ENCODE measurements at places on chromosomes 6 and 20.

GRCh38 chr20:23625236-23625964 lies 12.4 kb downstream of the CST3 start:
- no peak for DNase-seq

DNA sequence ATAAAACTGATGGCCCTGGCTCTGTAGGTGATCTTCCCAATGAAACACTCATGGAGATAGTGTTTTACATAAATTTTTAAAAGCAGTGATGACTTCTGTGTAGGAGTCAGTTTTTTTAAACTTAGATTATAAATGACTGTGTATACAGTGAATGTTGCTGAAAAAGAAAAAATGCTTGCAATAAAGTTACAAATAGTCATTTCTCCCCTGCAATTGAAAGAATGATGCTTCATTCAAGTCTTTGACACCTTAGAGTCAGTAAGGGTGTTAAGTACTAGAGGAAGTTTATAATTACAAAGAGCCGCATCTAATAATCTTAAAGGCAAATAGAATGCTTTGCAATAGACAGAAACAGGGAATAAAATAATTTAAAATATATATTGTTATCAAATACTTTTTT lies 27.6 kb downstream of the ZNF292 start:
- no peak for DNase-seq

DNA sequence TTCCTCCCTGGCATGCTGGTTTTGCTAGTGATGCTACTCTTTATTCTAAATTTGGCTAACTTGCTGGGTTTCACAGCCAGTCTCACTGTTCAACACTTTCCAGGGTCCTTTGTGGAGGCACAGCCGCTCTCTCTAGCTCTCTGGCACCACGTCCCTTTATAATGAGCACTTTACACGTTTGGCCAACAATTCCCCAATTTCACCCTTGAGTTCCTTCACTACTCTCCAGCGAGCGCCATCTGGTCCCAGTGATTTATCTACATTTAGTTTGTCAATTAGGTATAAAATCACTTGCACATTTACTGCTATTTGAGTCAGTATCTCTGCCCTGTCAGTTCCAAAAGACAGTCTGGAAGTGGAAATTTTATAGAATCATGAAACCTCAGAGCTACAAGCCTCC lies 241.9 kb upstream of the MOCS1 start:
- no peak for DNase-seq

GRCh38 chr20:18428490-18429173 lies 38.2 kb downstream of the DZANK1 start:
- no peak for DNase-seq

- no peak for DNase-seq
Measured at GRCh38 chr6:109660526-109661320, 30.3 kb downstream of the AK9 start.

GRCh38 chr20:35181731-35182130 lies 9.9 kb downstream of the PROCR start:
- no peak for DNase-seq

GRCh38 chr6:158402184-158402583 lies 89.9 kb downstream of the TULP4 start:
- DNase-seq = no peak

DNA sequence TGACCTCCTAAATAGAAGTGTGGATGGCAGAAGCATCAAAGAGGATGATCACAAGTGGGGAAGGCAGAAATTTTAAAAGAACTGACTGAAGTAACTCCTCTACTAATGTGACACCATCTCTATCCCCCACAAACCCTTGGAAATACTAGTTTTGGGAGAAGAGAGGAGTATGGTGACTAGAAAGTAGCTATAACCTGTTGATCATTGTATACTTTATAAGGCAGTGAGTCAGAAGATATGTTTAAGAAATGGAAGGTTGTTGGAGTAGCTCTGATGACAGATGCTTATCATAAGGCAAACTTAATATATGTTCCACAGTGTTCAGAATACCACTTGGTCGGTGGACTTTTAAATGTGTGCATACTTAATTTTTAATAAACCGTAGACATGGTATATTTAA lies 116.6 kb downstream of the ZFAND3 start:
- DNase-seq = no peak

DNA sequence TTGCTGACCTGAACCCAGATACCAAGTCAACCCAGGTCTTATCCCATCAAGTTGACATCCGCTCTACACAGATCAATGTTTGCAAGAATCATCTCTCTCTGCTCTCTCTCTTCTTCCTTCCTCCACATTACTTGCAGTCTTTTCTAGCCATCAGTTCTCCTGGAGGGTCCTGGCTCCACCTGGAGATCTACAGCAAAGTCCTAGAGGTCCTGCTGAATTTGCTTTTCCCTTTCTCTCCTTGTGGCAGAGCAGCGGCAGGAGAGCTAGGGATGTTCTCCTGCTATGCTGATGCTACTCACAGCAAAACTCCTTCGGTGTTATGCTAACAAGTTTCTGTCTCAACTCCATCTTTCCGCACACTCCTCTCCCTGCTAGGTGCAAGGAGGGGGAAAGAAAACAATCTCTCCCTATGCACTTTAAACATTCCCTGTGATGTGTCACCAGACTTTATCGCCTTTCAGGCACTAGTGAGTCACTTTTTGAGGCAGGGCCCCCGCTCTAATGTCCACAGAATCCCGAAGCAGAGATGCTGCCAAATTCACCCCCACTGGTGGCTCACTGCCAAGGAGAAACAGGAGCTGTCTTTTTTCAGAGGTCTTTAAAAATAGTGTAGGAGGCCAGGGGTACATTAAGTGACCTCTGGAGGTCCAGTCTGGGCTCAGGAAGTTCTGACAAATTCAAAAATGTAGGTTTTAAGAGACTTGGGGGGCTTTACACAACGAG lies 62.6 kb downstream of the FAM50B start:
- no peak for DNase-seq

GRCh38 chr6:44650947-44651346 lies 263.4 kb downstream of the CDC5L start:
- DNase-seq = no peak

- DNase-seq = no peak
Measured at GRCh38 chr6:75135450-75135849, 70.4 kb downstream of the COL12A1 start.

GRCh38 chr6:1255636-1256365 lies 56.1 kb upstream of the FOXQ1 start:
- DNase-seq = no peak

- no peak for DNase-seq
Measured at GRCh38 chr6:7242835-7243178, 70.2 kb downstream of the SSR1 start.

GRCh38 chr6:70310063-70310694 lies 7.3 kb upstream of the COL9A1 start:
- peak; percentile 13 for DNase-seq

- DNase-seq = no peak
Measured at GRCh38 chr20:40963505-40963845, 65.1 kb upstream of the TOP1 start.

DNA sequence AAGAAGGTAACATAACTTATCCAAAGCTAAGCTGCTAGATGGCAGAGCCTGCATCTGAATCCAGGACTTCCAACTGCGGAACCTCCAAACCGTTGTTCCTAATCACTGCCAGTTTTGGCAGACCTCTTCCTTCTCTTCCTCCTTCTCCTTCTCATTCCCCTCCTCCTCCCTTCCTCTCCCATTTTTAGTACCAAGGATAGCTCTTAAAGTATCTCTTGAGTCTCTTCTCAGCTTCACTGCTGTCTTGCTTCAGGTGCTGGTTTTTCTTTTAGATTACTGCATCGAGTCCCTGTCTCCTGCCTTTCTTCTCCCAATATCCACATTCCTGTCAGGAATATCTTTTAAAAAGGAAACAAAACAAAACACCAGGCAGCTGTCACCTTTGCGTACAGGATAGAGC lies 77.1 kb downstream of the CDYL start:
- no peak for DNase-seq

DNA sequence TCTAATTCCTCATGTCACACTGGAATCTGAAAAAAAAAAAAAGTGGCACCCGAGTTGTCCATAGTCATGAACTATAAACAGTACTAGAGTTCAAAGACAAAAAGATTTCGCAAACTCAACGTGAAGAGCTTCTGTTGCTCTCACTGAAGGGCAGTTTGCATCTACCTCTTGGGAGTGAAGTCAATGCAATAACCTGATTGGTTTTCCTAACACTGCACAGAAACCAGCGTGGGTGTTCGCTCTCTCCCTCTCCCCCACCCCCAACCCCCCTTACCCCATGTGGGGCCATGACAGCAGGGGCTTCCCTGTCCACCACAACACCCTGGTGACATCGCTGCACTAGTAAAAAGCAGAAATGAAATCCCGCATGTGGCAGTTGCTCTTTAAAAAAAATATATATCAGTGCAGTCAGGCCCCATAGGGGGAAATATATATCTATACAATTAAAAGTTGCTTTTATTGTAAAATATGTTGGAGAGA lies 66.9 kb downstream of the GMPR start:
- no peak for DNase-seq

DNA sequence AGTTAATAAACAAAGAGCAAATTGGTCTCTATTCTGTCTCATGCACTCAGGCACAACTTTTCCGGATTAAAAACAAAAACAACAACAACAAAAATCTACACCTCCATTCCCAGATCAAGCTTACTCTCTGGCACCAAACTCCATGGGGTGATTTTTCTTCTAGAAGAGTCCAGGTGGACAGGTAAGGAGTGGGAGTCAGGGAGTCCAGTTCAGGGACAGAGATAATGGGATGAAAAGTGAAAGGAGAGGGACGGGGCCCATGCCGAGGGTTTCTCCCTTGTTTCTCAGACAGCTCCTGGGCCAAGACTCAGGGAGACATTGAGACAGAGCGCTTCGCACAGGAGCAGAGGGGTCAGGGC lies 437 bp upstream of the HLA-A start:
- no peak for DNase-seq

GRCh38 chr20:51023617-51024155 lies 779 bp upstream of the KCNG1 start:
- peak; percentile 71 for DNase-seq

GRCh38 chr20:22826306-22827230 lies 208.5 kb upstream of the SSTR4 start:
- DNase-seq = no peak

DNA sequence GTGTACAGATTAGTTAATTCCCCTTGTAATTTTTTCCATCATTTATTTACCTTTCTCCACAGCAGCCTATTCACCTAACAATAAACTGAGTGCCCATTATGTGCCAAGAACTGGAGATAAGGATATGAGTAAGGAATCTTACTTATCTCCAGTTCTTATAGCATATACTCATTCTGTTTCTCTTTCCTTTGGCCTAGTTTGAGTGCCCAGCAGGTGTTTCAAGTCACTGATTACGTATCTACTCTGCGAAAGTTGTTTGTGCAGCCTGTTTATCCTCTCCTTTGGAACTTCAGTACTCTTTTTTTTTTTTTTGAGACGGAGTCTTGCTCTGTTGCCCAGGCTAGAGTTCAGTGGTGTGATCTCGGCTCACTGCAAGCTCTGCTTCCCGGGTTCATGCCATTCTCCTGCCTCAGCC lies 17.3 kb upstream of the POU5F1 start:
- DNase-seq = no peak

- DNase-seq = no peak
Measured at GRCh38 chr6:135506270-135506997, 8.9 kb upstream of the AHI1 start.

DNA sequence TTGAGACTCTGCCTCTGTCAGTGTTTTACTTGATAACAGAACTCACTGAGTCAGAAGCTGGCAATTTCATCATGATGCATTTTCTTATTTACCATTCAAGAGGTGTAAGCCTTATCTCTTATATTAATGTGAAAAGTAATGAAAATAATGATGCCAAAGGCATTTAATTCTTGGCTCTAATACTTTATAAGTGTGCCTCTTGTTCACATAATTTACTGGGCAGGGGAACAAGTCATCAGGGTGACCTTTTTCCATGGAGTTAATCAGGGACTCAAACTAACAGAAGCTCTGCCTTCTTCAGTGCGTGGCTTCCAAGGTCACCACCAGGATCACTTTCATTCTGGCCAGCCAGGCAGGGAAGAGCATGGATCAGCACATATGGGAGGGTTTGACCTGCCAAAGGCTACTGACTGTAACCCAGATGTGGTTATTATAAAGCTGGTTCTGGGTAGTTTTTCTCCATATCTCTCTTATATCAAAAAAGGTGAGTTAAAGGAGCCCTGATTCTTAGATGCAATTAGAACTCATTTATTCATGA lies 5.2 kb upstream of the PLCB1 start:
- DNase-seq = no peak

DNA sequence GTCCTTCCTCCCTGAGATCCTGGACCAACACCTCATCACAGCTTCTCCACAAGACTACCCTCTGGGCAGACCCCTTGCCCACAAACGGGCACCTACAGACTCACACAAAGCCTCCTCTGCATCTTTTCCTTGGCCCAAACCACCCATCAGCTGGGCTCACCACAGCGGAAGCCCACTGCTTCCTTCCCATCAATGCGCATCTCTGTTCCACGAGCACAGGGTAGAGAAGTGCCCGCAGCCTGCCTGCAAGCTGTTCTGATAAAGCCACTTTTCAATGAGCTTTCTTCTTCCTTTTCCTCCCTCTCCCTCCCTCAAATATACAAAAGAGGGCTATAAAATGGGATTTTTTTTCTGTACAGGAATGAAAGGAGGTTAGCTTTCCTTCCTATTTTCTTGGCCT lies 111.2 kb downstream of the NFATC2 start:
- DNase-seq = no peak

DNA sequence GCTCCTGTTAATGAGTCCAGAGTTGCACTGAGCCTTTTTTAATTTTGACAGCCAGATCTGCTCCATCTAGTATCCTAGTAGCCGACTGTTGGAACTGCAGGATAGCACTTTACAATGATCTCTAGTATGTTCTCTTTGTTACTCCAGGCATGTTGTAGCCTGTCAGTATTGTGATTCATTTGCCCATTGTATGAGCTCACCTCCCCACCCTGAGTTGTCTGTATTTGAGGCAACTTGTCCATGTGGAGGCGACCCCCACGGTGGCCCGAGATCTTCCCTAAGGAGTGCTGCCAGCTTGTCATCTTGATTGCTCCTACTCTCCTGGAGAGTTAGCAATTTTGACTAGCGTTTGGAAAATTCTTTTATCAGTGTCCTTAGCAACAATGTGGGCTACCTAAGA lies 67.2 kb downstream of the DHX35 start:
- DNase-seq = no peak

- DNase-seq = no peak
Measured at GRCh38 chr6:39446909-39447308, 124.4 kb upstream of the KCNK16 start.

DNA sequence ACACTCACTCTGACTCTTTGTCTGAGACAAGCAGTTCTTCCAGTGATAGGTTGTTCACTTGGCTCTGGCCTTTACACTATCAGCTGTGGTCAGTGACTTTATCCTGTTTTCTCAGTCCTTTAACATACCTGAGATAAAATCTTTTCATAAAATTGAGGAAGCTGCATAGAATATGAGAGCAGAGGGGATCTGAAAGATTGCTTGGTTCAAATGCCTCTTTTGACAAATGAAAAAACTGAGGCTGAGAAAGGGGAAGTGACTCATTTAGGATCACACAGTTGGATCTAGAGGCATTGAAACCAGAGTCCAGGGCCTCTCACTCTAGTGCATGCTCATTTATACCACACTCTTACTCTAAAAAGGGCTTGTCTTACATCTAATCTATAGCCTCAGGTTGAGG lies 277.0 kb upstream of the TBX18 start:
- no peak for DNase-seq

Data from H7 (cell line).